D721Med (cell line): ENCODE measurements at places on chromosomes 1 and 21.

DNA sequence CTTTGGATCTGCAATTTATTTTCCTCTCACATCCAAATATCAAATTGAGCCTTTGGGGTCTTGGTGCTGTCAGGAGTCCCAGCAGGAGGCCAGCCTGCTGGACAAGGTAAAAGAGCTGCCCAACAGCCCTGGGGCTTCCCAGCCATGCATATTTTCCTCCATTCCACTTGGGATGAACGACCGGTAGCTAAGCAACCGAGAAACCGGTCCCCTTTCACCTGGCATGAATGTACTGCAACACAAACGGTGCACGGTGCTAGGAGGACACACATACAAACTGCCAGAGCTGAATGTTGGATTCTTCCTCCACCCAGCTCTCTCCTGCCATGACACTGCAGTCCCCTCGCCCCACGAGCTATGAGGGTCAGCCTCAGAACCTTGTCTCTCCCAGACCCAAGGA is 42.7 kb downstream of the BCAR3 start:
- no peak for DNase-seq

DNA sequence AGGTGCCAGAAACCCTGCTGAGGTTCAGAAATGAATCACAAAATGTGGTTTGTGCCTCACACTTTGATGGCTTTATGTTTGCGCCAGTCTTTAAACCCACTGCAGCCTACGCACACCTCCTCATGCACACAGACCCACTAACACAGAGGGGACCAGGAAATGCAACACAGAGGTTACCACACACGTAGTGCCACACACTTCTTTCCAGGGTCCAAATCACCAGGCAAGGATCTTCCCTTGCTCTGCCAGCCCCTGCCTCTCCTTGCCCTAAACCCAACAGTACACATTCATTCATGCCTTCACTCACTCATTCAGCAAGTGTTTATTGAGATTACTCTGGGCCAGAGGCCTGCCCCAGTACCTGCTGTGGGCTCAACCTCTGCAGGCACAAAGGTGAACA is 17.5 kb downstream of the MAB21L3 start:
- no peak for DNase-seq

DNA sequence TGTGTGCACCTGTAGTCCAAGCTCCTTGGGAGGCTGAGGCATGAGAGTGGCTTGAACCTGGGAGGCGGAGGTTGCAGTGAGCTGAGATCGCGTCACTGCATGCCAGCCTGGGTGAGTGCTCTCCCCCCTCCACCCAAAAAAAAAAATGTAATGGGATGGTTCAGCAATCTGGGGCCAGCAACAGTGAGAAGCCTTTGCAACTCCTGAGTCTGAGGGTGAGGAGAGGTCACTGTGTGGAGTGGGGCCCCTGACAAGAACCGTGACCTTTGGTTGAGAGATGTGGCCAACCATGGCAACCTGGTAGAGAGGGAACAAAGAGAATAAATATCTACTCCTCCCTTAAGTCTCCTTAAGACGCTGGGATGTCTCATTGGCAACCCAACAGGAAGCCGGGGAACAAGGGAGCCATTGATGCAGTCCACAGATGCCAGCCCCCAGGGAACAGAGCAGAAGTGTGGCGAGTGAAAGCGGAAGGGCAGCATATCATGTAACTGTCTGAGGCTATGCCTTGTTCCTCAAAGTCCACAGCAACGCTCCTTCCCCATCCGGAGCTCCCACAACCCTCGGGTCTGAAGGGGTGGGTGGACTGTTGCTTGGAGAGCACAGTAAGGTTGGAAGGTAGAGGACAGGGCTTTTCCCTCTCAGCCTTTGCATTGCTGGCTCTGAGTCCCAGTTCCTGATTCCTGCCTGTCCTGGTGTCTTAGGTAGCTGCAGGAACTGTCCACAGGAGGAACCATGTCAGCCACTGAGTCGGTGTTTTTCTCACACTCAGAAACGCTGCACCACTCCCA is 8.3 kb downstream of the TRNP1 start:
- no peak for DNase-seq

GRCh38 chr21:34561806-34562205 is 49.8 kb upstream of the KCNE1 start:
- no peak for DNase-seq

- DNase-seq = no peak
Measured at GRCh38 chr21:41048145-41048544, 119.8 kb upstream of the BACE2 start.

- DNase-seq = no peak
Measured at GRCh38 chr1:14439015-14439414, 159.5 kb upstream of the KAZN start.

GRCh38 chr1:84689514-84690396 is 506 bp downstream of the SSX2IP start:
- no peak for DNase-seq

- no peak for DNase-seq
Measured at GRCh38 chr1:227924833-227925574, 22.7 kb downstream of the WNT9A start.

GRCh38 chr1:91885213-91885715 is 687 bp downstream of the TGFBR3 start:
- DNase-seq = no peak

DNA sequence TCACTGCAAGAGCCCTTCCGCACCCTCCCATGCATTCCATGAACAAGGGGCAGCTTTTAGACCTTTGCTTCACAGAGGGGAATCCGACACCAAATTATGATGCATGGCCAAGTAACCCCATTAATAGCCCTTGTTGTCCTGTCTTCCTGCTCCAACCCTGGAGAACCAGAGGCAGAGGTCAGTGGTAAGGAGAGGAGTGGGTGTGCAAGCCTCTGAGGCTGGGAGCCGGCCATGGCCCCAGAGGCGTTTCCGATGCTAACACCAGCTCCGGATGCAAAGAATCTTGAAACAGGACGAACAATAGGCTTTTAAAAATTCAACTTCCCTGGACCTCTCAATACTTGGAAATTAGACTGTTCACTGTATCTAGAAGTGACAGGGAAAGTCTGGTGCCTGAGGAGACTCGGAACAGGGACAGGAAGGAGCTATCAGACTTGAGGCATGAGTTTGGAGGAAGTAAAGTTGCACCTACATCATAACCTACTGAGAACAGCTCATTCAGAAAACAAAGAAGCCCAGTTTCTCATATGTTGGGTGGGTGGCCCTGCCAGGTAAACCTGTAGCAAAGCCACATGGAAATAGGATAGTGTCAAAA is 101.2 kb upstream of the ERG start:
- no peak for DNase-seq

GRCh38 chr1:119477710-119478109 is 29.3 kb upstream of the HSD3B1 start:
- no peak for DNase-seq

- no peak for DNase-seq
Measured at GRCh38 chr1:65434760-65435159, 14.3 kb downstream of the LEPR start.

DNA sequence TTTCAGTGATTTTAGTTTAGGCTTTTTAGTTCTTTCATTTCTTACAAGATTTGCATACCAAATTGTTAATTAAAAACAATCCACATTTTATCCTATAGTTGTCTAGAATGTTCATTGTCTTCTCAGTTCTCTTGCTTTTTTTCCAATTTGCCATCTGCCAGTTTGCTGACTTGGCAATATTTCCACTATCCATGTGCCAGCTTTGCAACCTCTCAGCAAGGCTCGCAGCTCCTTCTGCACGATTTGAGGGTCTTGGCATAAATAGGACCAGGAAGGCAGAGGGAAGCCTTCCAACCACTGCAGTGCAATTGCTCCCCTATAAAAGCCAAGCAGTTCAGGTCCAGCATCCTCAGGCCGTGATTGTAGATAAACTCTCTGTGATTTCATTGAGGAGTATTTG is 306.8 kb upstream of the FMN2 start:
- DNase-seq = no peak

DNA sequence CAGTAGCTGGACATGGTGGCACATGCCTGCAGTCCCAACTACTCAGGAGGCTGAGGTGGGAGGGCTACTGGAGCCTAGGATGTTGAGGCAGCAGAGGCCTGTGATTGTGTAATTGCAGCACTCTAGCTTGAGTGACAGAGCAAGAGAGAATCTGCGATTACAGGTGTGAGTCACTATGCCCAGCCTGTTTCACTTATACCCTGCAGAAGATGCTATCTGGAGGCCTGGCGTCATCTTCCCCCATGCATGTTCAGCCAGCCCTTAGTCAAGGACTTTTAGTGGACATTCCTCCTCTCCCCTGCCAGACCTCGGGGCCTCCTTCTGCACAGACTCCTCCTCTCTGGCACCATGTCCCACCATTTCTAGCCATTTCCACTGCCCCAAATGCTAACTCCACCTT is 36.3 kb upstream of the RCC2 start:
- no peak for DNase-seq

- no peak for DNase-seq
Measured at GRCh38 chr1:19454265-19455146, 30.8 kb downstream of the CAPZB start.

- no peak for DNase-seq
Measured at GRCh38 chr21:32916522-32917099, 109.1 kb upstream of the OLIG2 start.

DNA sequence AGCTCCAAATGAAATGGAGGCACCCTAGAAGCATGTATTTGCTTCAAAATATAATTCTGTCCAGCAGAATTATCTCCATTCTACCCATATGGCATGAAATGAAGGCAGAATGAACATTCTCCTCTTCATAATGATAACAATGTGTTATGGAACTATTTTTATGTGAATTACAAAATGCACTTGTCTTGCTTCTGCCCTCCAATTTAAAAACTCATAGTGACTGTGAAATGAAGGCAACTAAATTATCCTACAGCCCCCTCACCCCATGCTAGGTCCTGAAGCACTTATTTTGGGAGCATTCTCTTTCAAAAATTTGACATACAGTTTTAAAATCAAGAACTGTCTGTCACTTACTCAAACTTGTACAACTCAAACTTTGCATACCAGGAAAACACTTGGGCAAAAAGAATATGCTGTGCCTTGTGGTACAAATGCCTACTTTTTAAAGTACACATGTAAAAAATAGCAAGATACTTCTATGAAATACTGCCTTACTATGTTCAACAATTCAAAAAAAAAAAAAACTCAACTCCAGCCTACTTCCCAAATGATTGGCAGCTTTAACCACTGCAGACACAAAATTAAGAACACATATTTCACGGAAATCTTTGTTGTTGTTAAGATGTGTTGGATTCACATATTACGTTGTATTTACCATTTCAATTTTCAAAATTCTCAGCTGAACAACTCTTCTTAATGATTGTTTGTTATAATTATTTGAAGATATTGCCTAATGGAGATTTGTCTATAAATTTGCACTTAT is 213.3 kb upstream of the NFIA start:
- DNase-seq = no peak

DNA sequence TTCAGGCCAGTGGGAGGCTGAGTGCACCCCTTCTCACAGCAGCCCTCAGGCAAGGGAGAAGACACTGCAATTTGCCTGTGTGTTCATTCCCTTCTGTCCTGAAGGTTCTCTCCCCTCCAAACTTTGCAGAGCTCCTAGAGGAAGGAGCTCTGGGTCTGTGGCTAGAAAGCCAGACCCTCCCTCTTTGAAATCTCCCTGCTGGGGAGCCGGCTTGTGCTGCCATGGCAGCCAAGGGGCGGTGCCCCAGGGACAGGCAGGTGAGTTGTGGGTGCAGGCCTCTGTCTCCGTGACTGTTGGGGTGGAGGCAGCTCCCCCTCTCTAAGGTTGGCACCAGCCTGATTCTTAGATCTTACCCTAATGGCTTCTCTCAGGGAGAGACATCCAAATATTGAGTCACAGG is 53.0 kb downstream of the OLFML2B start:
- DNase-seq = no peak

DNA sequence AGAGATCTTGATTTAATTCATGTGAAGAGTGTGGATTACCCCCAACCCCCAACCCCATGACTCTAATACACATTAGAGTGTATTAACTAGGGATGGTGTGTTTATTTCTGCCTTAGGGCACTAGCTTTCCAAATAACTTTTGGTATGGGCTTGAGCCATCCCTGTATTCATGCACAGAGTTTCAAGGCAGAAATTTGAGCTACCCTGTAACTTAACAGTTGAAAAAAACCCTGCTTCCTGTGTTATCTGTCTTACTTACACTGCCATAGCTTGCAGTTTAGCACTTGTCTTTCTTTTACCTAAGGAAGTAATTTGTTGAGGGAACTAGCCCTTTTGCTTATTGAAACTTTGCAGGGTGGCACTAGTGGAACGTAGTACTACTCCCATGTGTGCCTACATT is 6.3 kb downstream of the SRSF11 start:
- DNase-seq = no peak

DNA sequence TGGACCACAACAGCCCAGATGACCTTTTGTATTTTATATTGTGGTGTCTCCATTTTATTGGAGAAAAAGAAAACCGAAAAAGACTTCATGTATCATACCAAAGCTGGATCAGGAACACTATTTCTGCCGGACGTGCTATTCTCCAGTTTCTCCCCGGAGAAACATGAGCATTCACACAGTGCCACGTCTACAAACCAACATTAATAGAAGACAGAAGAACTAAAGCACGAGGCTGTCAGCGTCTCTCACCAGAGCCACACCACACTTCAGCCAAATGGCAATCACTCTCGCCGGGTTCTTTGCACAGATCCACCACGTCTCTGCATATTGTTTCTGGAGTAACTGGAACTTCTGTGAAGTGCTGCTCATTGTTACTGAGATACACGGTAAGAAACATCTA is 24.8 kb downstream of the TP53BP2 start:
- DNase-seq = no peak

DNA sequence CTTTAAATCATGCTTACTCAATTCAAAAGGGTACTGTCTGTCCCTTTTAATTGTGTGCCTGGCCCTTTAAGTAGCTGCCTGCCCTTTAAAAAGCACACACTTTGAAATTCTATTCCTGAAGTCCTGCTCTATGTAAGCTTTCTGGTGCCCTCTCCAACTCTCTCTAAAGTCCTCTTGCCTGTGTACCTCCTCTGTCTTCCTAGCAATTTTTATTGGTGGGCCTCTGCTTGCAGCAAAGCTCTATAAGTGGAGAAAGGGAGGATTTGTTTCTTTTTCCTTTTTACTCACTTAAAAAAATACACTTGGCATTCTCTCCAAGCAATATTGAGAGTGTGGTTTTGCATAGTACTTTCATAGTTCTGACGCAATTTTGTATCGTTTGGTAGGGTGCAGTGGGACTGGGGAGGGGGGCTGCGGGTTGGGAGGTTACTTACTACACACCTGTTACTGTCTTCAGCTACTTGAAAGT is 135.4 kb downstream of the LMO4 start:
- DNase-seq = no peak

- DNase-seq = no peak
Measured at GRCh38 chr1:27716262-27716895, 9.4 kb upstream of the FAM76A start.

DNA sequence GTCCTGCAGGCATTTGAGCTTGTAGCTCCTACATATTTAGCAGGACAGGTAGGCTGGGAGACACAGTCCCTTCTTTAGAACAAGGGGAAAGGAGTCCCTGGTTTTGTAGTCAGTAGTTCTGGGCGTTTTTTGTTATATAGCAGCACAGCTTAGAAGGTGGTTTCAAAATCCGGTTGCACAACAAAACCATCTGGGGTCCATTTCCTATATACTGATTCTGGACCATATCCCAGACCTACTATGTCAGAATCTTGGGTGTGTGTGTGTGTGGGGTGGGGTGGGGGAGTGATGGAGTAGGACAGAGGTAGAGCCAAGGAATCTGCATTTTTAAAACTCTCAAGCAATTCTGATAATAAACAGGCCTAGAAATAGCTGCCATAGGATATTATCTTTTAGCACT is 21.6 kb downstream of the METTL13 start:
- no peak for DNase-seq

- DNase-seq = no peak
Measured at GRCh38 chr21:32908534-32908933, 117.2 kb upstream of the OLIG2 start.
